ENCODE measurements at places on chromosomes 7 and 10. TPM values are rescaled to one million over a fixed set of nuclear protein-coding genes. Genes with fewer than 3 reads are reported as not detected.
A peak's percentile ranks its signal among the peaks of the same experiment; 100 is the strongest.

RASSF4 gene
- 0.66 TPM for total RNA-seq

SVIL gene
- 9.8 TPM for total RNA-seq

ZNF777 gene
- total RNA-seq: 16.6 TPM

DNA sequence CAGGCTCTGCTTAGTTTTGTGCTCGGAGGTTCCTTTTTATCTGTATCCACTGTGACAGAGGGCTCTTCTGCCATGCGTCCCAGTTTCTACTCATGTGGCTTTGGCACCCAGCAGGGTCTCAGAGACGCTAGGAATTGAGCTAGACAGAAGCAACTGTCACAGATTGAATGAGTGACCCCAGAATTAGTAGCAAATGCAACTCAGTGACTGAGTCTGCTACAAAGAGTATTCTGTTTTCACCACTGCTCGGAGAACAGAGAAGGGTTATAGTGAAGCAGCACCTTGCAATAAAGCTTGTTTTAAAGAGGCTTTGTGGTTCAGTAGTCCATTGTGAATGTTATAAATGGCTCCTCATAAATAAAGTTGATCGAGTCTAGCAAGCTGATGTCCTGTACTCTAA, 113.2 kb downstream of the DNAH11 start:
- no peaks in the 10 kb centered on the region for H3K4me1 ChIP-seq
- H3K27me3 ChIP-seq: no peaks in the 10 kb centered on the region
- no peak overlapping the region for H3K27ac ChIP-seq
- H3K36me3 ChIP-seq: no peaks in the 10 kb centered on the region
- H3K4me3 ChIP-seq: no peak overlapping the region
- DNase-seq: no peak

DNA sequence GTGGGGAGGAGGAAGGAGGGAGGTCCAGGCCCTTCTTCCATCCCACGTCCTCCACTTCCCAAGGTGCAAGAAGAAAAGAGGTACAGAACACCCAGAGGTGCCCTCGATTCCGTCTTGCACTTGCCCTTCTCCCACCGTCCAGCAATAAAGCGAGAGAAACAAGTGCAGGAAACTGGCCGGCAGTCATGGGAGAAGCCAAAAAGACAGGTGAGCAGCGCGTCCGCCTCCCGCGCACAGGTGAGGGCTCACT, 1.3 kb downstream of the C10orf95 start:
- no peaks in the 10 kb centered on the region for H3K27me3 ChIP-seq
- peaks cover 21% of the 10 kb centered on the region for H3K36me3 ChIP-seq
- DNase-seq: no peak
- peak overlapping the region; percentile 94 for H3K4me3 ChIP-seq

ZDHHC4 gene
- 29.9 TPM for total RNA-seq

RHOBTB1 gene
- total RNA-seq: 0.30 TPM

DNA sequence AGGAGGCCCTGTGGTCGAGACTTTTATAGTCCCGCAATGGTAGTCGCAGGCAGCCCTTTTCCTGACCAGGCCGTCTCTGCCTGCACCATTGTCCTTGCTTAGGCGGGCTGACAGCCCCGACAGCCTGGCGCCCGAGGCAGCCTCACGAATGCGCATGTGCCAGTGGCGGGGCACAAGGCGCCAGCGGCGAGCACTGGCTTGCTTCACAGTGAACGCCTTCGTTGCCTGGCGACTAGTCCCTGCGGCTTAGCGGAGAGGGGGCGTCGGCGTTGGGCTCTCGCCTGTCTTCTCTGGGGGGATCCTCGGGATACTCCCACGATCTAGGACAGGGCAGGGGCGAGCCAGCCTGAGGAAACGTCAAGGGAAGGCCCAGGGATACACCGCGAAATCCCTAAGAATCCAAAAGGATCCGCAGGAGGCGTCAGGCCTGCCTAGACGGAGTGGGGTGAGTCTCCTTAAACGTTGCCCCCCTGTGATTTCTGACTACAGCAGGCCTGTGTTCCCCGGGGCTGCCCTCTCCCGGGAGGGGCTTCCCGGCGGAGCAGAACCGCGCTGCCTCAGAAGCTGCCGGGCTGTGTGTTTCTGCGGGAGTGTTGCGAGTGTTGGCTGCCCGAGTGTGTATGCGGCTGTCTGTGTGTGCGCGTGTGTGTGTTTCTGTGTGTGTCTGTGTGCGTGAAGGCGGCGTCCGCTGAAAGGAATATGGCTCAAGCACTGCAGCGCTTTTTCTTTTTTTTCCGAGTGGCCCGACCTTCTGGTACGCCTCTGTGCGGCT, 20.5 kb upstream of the ZNF273 start:
- H3K4me1 ChIP-seq: no peaks in the 10 kb centered on the region
- H3K27me3 ChIP-seq: peaks cover 12% of the 10 kb centered on the region
- H3K36me3 ChIP-seq: no peaks in the 10 kb centered on the region

DNA sequence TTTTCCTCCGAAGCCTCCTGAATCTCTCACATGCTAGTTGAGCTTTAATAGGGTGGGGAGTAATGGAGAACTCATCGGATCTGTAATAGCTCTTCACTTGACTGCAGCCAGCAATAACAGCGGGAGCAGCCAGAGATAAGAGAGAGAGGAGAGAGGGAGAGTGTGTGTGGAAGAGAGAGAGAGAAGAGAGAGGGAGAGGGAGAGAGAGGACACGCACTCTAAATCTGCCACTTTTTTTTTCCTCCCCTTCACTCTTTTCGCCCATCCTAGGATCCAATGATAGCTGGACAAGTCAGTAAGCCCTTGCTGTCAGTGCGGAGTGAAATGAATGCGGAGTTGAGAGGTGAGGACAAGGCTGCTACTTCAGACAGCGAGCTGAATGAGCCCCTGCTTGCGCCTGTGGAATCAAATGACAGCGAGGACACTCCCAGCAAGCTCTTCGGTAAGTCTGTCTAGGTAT, 107.9 kb downstream of the POU6F2 start:
- H3K36me3 ChIP-seq: no peaks in the 10 kb centered on the region
- H3K4me3 ChIP-seq: no peak overlapping the region
- peaks cover 10% of the 10 kb centered on the region for H3K27me3 ChIP-seq
- H3K4me1 ChIP-seq: no peaks in the 10 kb centered on the region

Measured in activated T-helper 2 cell treated with anti-CD3 and anti-CD28 coated beads, Interferon-gamma antibody, Interleukin-2, Interleukin-4, amounts not matched to agents 10 μg/mL and 5 μg/mL and 100 μg/mL, durations not matched to agents 14 hours and 24 hours and 36 hours (primary cell).